Hepatocyte (in vitro differentiated cells): ENCODE measurements at places on chromosomes 6 and 20. TPM values are rescaled to one million over a fixed set of nuclear protein-coding genes. Genes with fewer than 3 reads are reported as not detected.
A peak's percentile ranks its signal among the peaks of the same experiment; 100 is the strongest.

DNA sequence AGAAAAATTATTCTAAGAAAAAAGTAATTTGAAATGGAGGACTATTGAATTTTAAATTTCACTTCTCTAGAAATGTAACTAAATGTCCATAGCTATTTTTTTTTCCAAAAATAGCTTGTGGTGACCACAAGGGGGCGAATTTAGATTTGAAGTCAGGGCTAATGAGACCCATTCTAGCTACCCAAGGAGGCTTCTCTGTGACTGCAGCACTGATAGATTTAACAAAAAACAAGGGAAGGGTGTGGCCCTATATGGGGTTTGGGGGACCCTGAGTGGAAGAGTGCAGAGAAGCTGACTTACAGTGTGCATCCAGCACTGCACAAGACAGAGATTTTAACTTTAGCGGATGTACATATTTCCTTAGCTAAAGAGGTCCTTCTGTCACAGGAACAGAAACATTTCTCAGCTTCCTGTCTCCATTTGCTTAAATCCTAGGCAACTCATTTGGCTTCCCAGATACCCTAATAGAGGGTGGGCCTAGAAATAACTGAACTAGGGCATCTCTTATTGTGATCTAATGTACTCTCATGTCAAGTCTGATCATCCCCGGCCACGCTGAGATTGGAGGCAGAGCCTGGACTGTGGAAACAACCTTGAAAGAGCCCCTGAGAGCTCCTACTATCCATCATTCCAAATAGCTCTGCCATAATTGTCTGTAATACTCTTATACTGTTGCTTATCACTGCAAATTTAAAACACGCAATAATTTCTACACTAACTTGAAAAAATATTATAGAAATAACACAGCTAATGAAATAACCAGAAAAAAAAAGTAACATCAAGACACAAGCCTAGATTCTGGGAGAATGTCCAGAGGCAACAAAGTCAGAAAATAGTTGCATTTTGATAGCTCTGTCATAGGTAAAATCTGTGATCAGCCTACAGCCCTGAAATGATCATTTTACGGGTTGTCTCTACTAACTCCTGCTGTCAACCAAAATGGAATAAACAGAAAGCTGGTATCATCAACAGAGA is 93.6 kb downstream of the SNAP91 start:
- DNase-seq: peak; percentile 53

DNA sequence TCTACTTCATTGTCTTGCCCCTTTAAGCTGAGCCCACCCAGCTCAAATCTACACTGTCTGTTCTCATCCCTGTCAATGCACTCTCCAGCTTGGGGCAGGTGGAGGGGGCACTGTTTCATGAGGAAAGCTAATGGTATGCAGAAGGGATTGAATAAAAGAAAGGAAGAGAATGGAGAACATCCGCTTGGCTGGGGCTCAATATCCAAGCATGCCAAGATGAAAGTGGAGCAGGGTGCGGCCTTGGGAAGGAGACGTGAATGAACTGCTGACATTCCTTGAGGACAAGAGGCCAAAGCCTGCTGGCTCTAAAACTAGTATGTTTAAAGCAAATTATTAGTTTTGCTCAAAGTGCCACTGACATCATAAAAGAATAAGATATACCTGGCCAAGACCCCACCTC is 24.2 kb downstream of the AKAP12 start:
- DNase-seq: no peak

DNA sequence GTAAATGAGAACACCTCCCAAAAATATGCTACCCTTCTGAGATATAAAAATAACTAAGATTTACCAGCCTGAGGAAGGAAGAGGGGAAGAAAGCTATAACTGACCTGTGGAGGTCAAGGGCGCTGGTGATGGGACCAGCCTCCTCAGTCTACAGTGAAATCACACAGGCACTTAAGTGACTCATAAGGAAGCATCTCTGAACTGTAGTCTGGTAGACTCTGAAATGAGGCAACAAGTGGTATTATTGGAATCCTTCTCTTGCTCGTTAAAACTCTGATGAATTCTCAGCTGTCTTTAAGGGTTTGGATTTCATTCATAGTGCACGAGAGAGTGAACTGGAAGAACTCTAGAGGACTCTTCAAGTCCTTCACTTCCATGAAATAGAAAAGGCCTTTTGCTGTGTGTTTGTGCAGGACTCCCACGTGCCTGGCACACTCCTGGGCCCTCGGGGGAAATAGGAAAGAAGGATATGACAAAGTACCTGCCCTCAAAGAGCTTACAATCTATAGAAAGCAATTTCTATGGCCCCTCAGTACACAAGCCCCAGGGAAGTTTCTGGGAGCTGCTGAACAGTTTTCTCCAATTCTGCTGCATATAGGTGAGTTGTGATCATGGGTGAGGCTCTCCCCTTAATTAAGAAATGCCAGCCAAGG is 231.8 kb upstream of the RREB1 start:
- DNase-seq: peak; percentile 68

- DNase-seq: no peak
These were observed 4.0 kb downstream of the SLC32A1 start for GRCh38 chr20:38728191-38728781.

DNA sequence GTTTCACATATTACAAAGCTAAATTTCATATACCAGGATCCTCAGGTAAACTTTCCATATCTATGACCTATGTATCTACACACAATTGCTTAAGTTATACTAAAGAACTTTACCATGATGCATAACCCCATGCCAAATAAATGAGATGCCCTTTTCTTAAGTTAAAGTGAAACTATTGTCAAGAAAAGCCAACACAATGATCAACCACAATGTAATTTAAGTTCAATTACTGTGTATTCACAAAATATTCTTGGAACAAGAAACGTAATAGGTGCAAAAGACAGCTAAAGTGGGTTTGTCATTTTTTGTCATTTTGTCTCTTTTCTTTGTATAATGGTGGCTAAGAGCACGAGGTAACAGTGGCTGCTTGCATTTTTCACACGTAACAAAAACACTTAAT is 158.0 kb upstream of the SHLD1 start:
- no peak for DNase-seq

- DNase-seq: no peak
These were observed 559.8 kb downstream of the CDH26 start for GRCh38 chr20:60518022-60518421.

- no peak for DNase-seq
These were observed 657 bp downstream of the NT5DC1 start for GRCh38 chr6:116101302-116101718.

- no peak for DNase-seq
These were observed 421.2 kb upstream of the HTR1E start for GRCh38 chr6:86516087-86516486.

- DNase-seq: no peak
These were observed 61.0 kb downstream of the AFG1L start for GRCh38 chr6:108355890-108356289.

GRCh38 chr6:169938262-169938701 is 186.9 kb downstream of the ERMARD start:
- no peak for DNase-seq

DNA sequence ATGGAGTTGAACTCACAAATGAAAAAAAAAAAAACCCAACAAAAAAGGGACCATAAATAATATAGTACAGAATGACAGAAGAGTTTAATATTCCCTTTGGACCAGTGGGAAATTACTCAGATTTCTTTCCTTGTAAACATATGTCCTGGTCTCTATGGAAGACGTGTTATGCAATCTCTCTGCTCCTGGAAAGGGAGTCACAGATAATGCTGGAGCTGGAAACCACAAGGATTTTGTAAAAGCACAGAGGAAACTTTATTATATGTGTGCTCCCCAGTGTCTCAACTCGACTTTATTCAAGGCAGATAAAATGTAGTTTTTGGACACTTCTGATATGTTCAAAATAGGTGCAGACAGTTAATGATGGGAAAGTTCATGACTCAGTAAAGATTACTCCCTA is 88.1 kb upstream of the ZFP64 start:
- DNase-seq: peak; percentile 31

GRCh38 chr20:33704197-33704924 is 15.7 kb downstream of the PXMP4 start:
- DNase-seq: no peak

DNA sequence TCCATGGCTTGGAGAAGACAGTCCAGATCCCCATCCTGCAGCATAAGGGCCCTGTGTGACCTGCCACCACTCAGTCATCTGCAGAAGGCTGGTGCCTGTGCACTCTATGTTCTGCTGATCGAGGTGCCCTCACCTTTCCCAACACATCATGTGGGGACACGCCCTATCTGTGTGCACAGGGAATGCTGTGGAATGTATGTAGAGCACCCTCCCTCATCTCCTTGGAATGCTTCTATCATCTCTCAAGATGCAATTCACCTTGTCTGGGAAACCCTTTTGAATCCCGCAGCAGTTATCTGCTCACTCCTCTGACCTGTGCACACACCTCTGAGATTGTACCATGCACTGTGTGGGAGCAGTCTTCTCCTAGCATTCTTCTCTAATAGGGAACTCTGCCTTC is 207.2 kb upstream of the SSTR4 start:
- peak; percentile 49 for DNase-seq

DNA sequence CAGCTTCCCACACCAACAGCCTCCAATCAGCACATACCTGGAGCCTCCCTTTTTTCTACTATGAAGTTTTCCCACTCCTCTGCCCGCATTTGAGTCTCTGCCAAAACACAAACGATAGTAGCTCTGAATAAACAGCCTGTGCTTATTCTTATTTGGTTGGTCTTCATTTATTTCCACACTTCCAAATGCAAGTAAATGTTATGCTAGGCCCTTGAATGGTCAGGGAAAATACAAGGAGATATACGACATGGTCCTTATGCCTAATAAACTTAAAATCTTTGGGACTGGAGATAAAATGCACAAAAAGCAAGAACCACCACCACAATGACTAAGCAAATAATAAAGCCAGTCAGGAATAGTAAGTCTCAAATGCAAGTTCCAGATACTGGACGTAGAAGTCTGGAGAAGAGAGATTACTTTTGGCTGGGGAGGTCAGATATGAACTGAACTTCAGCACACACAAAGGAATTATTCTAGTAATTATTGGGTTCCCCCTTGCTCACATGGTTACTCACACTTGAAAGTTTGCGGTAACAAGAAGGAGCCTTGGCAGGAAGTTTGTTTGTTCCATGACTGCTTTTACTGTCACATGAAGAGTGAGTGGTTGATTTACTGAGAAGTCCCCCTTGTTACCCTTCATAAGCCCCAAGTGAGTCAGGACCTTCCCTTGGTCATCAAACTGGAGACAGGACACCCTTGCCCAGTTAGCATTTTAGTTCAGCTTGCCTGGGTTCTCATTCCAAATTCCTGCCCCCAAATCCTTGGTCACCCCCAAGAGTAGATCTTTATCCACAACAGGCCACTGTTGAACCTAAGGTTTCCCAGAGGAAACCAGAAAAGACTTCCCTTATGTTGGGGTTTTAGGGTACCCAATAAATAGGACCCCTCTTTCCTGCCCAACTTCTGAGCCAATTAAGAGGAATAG is 511.2 kb upstream of the JARID2 start:
- no peak for DNase-seq

DNA sequence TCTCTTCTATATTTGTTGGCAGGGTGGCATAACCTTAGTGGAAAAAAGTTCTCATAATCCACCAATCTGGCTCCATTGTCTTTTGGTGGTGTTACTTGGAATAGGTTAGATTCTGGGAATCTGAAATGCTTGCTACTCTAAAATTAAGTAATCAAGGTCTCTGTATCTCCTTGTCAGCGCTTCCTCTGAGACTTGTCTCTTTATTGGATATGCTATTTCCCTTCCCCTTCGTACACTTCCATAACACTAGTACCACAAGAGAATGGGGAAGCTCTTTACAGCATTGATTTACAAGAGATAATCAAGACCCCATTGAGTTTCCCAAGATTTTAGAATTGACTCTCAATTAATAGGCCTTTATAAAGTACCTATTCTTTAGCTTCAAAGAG is 280.2 kb downstream of the ADGB start:
- no peak for DNase-seq

- DNase-seq: no peak
These were observed 14.1 kb upstream of the MAK start for GRCh38 chr6:10852361-10852960.

DNA sequence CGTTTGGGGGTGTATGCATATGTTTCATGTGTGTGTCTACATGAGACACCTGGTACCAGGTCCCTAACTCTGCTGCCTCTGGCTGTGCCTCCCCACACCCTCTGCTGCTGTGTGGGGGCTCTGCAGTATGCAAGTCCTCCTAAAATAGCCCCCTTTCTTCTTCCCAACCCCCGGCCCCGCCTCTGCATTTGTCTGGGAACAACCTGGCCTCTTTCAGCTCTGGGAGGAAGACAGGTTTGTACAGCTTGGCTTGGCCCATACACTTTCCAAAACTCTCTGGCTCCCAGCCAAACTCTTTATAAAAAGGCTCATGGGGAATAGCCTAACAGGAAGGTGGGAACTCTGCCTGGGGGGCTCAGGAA is 27.1 kb upstream of the EMILIN3 start:
- DNase-seq: no peak

- DNase-seq: no peak
These were observed 390.8 kb downstream of the RNGTT start for GRCh38 chr6:88572449-88573139.

DNA sequence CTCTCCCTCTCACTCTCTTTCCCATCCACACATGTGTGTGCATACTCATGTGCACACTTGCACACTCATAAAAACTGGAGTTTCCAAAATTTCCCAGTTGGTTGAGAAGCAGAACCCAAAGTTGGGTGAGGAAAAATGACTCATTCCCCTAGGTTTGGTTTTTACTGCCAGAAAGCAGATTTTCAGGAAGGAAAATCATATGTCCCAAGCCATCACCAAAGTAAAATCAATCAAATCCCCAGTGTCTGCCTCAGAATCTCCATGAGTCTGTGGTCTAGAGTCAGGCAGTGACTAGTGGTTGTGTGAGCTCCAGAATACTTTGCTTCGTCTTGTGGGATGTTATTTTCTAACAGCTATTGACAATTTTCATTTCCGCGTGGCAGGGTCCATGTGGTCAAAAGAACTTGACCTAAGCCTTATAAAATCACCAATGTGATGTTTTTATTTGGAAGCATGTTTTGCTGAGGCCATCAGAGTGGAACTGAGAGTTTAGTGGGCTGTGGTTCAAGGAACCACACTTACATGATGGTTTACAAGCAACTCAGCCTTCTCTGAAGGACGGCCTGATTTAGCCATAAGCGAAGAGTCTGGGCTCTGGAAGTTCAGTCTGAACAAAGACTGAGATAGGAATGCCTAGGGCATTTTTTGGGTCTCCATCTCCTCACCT is 81.9 kb upstream of the CCN6 start:
- no peak for DNase-seq

- DNase-seq: no peak
These were observed 54.6 kb downstream of the NPEPL1 start for GRCh38 chr20:58747211-58747610.

- DNase-seq: no peak
These were observed 100.5 kb downstream of the PKHD1 start for GRCh38 chr6:51986864-51987263.

GRCh38 chr20:46900826-46901225 is 6.2 kb downstream of the EYA2 start:
- no peak for DNase-seq

NRSN1 gene
- not detected in 2 replicates for total RNA-seq

FOXP4 gene
- 18.0 and 24.3 TPM in 2 replicates for total RNA-seq

CCN5 gene
- 0.12 and 0.53 TPM in 2 replicates for total RNA-seq

PNLDC1 gene
- not detected in 2 replicates for total RNA-seq

GSTA4 gene
- 83.8 and 89.2 TPM in 2 replicates for total RNA-seq

LY6G5B gene
- total RNA-seq: 2.2 and 5.3 TPM in 2 replicates

PSMF1 gene
- total RNA-seq: 65.2 and 97.3 TPM in 2 replicates

WFDC2 gene
- 12.6 and 16.7 TPM in 2 replicates for total RNA-seq

PRRT1 gene
- total RNA-seq: 0.10 TPM in 1 of 2 replicates, not detected in the other

CLPSL2 gene
- not detected in 2 replicates for total RNA-seq
